Adipocyte (in vitro differentiated cells): ENCODE measurements at places on chromosomes 1 and 21.

DNA sequence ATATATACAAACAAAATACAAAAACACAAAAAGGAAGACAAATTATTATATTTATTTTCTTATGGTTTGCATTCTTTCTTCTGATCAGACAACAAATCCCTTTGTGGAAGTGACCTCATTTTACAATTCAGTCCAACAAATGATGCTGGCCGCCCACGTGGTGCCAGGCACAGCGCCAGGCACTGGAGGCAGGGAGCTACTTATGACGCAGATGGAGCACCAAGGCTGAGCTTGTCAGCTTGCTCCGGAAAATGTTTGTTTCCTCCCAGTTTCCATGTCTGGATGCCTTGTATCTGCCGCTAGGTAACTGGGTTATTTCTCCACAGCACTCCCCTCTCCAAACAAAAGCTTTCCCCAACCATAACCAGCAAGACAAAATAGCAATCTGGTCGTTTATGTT is 30.7 kb upstream of the CD34 start:
- no peak for DNase-seq

GRCh38 chr1:84689514-84690396 is 506 bp downstream of the SSX2IP start:
- DNase-seq = peak; percentile 75

DNA sequence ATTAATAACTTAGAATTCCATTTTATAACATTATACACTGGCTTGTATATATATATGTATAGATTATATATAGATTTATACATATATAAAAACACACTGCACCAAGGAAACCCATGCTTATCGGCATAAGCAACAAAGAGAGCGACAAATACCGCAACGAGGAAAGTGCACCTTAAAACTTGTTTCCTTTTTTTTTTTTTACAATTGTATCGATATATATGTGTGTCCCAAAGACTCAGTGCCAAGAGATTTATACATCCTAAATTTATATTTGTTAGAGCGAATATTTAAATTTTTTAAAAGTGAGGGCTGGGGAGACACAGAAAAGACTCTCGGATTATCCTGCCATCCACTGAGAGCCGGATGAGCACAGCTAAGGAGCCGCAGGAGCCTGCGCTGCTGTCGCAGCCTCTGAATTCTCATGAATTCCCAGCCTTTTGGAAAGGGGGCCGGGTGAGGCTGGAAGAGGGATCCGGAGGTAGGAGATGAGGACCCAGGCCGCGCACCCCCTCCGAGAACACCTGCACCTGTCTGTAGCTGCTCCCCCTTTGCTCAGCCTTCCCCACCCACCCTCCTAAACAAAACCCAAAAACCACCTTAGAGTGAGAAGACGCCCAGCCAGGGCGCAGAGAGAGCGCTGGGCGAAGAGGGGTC is 5.2 kb downstream of the DMRTA2 start:
- DNase-seq = no peak

DNA sequence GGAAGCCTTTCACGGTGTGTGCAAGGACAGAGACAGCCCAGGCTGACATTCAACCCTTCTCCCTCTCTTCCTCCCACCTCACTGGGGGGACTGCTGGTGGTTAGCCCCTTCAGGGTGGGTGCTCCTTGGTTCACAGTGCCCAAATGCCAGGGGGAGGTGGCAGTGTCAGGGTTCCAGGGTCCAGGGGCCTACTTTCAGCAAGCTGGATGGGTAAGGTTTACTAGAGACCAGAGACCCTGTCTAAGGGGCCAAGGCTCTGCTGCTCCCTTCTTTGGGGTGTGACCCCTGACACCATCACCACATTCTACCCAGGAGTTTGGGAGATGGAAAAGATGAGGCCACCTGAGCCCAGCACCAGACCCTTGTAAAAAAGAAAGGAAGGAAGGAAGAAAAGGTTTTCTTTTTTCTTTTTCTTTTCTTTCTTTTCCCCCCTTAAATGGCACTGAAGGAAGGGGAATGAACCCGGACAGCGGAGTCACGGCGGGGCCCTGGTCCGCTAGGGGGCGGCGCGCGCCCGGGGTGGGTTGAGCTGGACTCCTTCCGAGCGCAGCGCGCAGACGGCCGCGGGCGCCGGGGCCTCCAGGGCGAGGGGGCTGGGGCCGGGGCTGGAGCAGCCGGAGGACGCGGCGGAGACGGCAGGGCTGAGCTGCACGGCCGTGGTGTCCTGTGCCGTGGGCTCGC is 18.8 kb downstream of the KNCN start:
- DNase-seq = peak; percentile 84

DNA sequence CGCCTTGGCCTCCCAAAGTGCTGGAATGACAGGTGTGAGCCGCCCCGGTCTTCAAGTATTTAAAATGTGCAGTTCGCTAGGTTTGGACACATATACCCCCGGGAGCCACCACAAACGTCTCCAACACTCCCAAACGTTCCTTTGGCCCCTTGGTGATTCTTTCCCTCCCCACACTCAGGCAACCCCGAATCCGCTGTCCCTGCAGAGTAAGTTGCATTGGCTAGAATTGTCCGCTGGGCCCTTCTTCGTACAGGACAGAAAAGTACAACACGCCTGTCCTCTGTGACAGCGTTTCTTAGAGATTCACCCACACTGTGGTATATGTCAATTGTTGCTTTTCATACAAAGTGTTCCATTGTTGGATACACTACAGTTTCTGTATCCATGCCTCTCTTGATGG is 3.2 kb upstream of the PERM1 start:
- DNase-seq = no peak

- peak; percentile 78 for DNase-seq
These were observed 7.7 kb downstream of the EPHX1 start for GRCh38 chr1:225817611-225818061.

DNA sequence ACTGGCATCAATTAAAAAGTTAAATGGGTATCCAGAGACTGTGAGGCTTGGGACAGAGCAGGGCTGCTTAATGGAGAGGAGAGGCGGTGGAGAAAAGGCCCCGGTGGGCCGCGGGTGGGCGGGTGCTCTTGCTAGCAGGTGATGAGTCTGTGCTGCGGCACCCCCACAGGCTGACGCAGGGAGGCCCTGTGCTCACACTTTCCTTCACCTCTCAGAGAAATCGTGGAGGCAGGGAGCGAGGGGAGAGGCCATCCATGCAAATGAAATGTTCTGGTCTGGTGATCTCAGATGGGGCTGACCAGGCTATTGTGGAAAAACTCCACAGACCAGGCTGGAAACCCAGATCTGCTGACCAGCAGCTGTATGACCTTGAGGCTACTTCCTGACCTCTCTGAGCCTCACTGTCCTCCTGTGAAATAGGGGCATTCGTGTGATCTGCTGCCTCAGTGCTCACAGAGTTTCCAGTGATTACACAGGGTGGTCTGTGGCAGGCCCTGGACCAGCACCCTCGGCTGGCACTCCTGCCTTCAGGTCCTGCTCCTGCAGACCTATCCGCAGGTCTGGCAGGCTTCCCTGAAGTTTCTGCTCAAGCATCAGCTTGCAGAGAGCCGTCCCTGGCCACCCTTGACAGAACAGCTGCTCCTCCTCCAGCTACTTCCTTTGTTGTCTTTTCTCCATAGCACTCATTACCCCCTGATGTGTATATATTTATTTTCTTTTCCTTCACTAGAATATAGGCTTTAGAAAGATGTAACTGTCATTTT is 89.2 kb downstream of the BEND5 start:
- DNase-seq = no peak

GRCh38 chr1:115307661-115308060 is 30.4 kb downstream of the NGF start:
- no peak for DNase-seq

GRCh38 chr21:42369821-42370220 is 3.5 kb upstream of the TFF1 start:
- DNase-seq = no peak

- DNase-seq = no peak
These were observed 38.4 kb downstream of the EEIG2 start for GRCh38 chr1:108598340-108598739.

DNA sequence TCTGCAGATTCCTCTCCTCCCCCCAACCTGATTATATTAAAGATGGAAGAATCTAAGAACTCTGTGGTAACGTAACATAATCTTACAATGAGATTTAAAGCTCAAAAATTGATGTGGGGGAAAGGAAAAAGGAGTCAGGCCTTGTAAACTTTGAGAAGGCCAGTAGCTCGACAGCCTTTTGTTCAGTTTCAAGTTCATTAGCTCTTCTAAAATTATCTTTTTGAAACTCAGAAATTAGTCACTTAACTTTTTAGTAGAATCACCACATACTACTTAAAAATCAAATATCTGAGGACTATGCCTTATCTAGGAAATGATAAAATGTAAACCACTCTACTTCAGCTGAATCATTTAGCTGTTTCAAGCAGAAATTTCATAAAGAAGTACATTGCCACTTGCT is 996.2 kb downstream of the AMY1C start:
- no peak for DNase-seq

DNA sequence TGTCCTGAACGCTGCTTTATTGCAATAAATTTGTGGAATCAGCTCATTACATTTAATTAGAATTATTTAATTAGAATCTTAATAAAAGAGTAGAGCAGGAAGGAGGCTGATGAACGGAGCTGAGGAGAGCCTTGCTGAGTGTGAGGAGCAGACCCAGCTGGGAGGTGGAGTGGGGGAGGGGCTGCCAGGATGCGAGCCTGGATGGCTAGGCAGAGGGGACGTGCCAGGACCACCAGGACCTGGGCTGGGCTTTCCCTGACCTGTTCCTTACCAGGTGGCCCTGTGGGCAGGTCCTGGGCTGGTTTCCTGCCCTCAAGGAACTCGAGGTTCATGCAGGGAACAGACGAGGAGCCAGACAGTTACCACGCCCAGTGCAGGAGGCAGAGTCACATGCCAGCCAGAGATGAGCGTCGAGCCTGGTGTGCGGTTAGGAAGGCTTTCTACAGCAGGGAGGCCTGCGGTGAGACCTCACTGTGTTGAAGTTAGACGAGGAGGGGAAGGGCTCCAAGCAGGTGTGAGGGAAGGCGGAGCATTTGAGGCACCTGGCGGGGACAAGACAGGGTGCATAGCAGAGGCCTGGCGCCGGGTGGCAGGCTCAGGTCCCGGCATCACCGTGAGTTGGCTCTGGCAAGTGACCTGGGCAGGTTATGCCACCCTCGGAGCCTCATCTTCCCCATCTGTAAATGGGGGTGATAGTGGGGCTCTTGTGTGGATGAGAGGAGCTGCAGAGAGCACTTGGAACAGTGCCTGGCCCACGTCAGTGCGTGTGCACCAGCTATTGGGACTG is 33.9 kb downstream of the LDLRAP1 start:
- no peak for DNase-seq

GRCh38 chr1:14404862-14405301 is 193.6 kb upstream of the KAZN start:
- DNase-seq = no peak

DNA sequence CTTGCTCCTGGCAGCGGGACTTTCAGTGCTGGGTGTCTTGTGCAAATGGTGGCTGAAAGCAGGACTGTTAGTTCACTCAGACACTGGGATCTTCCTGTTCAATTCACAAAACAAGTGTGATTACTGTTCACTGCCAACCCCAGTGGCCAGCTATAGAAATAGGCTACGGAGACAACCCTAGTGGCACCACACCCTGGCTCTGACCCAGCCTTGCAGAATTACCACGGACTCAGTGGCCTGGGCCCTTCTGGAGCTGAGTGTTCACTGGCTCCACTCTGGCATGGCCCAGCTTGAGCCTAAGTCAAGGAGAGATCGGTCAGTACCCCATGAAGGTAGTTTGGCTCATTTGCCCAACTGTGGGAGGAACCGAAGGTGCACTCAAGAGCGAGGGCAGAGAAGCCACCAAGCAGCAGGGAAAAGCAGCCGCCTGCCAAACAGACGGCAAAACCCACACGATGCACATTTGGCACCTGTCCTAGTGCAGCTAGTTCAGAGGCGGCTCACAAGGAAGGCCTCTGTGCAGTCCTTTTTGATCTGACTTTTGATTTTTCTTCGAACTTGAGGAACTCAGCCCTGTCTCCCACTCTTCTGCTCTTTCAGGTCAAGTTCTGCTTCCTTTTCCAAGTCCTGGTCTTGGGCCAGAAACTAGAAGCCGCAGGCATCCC is 5.9 kb downstream of the KIAA2013 start:
- no peak for DNase-seq

DNA sequence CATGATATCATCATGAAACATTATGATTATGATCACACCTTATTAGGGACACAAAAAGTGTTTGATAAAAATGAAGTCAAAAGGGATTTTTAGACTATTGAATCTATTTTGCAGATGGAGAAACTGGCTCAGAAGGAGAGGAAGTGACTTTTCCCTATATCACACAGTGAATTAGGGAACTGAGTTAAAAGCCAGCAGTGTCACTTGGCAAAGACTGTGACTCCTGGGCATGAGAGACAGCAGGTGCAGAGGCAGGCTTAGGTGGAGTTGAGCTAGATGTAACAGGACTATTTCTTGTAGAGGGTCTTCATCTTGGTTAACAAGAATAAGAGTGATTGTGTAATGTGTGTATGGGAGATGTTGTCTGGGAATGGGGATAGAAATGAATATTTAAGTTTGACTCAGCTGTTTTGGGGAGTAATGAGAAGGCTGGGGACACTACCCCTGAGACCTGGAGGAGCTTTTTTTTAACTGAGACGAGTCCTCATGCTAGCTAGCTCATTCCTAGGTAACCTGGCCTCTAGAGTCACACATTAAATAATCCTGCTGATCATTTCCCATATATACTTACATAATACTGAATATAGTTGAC is 1.0 kb upstream of the CD84 start:
- no peak for DNase-seq

DNA sequence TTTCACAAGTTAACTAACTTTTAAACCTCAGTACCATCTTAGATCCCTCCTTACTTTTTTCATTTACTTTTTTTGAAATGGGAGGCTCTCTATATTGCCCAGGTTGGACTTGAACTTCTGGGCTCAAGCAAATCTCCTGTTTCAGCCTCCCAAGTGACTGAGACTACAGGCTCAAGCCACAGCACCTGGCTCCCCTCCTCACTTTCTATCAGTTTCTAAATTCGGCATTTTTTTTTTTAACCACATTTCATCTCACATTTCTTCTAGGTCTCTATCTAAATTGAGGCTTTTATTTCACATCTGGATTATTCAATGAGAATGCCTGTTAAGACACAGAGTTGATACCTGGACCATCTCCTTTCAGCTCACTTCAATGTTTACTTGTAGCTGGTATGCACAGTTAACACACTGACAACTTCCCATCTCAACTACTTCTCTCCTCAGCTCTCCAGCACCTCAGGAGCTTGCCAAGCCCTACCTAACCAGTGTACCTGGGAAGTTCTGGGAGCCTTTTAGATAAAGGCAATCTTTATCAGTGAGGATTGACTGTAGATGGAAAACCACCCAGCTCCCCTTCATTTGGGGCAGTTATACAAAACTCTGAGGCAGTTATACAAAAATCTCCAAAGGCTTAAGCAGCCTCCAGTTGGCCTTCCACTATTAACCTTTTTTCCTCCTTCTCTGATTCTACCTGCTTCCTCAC is 3.4 kb downstream of the USP33 start:
- DNase-seq = no peak

GRCh38 chr1:36183309-36183856 is 27.4 kb downstream of the MAP7D1 start:
- no peak for DNase-seq
